ENCODE measurements at places on chromosomes 6 and 20.

DNA sequence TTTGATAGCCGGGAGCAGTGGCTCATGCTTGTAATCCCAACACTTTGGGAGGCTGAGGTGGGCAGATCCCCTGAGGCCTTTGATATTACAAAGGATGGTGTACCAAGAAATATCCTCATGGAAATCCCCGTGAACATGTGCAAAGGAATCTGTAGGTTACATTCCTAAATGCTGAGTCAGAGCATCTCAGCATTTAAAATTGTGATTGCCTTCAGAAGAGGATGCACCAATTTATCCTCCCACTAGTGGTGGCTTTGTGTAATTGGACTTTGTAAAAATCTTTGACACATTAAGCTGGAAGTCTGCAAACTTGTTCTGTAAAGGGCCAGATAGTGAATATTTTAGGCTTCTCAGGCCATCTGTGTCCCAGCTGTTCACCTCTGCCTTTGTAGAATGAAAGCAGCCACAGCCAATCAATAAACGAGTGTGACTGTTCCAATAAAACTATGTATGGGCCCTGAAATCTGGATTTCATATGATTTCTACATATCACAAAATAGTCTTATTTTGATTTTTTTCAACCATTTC, 11.8 kb downstream of the TMEM14B start:
- DNase-seq, result no peak

DNA sequence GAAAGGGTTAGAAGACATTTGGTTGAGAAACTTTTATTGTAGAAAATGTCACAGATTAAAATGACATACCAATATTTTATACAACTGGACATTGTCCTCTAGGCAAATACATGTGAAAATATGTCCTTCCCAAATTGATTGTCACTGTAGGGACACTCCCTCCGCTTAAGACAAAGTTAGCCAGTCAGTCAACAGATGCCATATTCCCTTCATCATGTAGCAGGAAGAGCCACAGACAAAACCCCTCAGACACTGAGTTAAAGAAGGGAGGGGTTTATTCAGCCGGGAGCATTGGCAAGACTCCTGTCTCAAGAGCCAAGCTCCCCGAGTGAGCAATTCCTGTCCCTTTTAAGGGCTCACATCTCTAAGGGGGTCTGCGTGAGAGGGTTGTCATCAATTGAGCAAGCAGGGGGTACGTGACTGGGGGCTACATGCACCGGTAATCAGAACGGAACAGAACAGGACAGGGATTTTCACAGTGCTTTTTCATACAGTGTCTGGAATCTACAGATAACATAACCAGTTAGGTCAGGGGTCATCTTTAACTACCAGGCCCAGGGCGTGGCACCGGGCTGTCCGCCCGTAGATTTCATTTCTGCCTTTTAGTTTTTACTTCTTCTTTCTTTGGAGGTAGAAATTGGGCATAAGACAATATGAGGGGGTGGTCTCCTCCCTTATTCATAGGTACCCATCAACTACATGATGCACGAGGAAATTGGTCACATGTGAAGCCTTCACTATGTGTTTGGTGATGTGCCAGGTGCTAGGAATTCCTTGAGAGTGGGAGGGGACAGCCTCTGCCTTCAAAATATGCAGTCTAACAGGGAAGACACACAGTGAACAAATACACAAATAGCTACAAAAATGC, 155.7 kb upstream of the CDYL start:
- DNase-seq, result no peak

- DNase-seq, result no peak
Measured at GRCh38 chr6:32058511-32058963, 20.3 kb downstream of the CYP21A2 start.

GRCh38 chr6:82176616-82177015, 70.9 kb downstream of the IBTK start:
- DNase-seq, result no peak

DNA sequence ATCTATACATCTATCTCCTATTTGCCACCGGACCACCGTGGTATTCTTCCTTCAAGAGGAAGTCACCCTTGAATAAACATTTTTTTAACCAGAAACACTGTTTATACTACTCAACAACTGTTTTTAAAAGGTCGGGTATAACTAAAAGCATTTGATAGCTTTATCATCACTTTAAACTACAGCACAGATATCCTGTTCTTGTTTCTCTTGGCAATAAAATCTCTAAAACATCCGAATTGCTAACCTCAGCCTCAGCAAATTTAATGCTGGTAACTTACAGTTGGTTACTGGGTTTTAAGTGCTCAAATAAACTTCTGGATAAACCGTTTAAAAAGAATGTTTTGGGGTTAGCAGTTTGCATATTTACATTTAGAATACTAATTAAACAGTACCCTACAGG, 20.4 kb downstream of the ZUP1 start:
- no peak for DNase-seq

GRCh38 chr6:130514712-130515111, 148.9 kb downstream of the TMEM200A start:
- DNase-seq, result no peak

DNA sequence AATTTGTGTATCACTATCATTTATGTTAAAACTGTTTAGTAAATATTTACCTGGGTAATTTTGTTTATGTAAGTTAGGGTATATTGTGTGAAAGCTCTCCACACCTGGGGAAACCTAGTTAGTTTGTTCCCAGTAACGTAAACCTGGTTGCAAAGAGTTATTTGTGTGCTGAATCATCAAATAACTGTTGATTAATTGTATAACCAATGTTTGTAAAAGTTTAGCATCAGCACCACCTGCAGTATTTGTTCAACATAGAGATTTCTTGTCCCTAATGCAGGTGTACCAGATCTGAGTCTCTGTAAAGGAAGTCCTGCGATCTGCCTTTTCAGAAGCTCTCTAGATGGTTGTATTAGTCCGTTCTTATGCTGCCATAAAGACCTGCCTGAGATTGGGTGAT, 440.4 kb downstream of the COL12A1 start:
- no peak for DNase-seq

DNA sequence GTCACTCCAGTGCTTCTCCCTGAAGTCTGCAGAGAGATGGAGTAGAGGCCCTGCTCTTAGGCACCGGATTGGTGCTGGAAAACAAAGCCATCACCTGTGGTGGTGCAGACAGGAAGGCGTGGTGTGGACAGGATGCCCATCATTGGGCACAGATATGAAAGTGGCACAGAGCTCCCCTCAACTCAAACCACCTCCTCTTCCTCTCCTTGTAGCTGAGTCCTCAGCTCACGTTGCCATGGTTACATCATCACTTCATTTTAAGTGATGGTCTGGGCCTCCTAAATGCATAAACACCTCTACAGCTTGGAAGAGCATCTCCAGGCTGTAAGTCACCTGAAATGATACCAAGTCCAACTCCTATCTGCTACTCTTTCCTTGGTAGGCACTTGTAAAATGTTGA, 8.0 kb upstream of the RTF2 start:
- no peak for DNase-seq

- no peak for DNase-seq
Measured at GRCh38 chr20:18263723-18264122, 24.6 kb upstream of the ZNF133 start.

DNA sequence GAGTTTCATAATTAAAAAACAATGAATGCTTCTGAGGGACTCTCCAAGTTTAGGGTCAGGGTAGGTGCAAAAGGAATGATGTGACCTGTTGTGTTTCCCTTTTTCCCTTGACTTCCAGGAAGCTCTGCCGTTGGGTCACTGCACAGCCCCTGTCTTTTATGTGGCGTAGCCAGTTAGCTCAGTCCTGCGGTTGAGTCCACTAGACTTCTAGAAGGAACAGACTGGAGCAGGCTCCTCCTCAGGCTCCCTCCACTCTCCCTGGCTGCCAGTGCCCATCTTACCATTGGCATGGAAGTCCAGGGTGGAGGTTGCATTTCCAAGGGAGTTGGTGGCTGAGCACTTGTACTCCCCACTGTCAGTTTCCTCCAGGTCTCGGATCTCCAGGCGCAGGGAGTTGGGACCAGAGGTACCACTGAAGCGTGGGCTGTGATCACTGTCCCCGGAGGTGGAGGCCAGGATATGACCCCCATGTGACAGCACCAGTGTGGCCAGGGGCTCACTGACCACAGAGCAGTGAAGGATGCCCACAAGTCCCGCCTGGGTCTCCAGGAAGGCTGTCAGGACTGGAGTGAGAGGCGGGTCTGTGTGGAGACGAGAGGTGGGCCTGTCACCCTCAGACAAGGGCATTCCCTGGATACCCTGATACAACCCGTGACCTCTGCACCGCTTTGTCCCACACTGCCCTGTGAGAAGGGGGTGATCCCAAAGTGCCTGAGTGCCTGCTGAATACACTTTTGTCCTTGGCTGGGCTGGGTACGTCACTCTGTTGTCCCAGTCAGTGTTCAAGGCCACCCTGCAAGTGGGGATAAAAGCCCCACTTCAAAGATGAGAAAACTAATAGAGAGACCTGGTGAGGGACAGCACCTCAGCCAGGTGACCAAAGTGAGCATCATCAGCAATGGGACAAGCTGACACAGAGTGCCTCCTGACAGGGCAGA, 11.1 kb downstream of the SIGLEC1 start:
- no peak for DNase-seq

DNA sequence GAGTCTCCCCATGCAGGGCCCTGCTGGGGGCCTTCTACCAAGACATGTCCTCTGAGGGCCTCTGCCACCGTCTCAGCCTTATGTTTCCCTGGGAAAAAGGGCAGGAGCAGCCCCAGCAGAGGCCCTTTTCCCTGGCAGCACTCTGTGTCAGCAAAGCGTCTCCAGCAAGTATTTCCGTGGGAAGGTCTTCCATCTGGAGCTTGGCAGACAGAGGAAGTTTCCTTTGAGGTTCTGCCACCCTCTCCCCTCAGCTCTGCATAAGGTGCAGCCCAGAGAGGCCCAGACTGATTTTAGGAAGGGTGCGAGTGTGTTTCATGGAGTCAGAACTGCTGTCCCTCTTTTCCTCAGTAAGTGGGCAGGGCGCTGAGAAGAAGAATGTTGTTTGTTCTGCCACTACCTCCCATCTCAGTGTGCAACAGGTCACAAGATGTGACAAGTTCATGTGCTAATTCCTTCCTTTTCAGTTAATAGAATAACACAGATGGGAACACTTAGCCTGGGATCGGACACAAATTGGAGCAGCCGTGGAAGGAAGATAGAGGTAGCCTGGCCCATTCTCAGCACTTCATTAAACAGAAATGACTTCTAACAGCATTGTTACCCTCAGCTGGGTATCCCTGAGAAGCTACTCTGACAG, 784.4 kb downstream of the MAFB start:
- DNase-seq, result no peak

DNA sequence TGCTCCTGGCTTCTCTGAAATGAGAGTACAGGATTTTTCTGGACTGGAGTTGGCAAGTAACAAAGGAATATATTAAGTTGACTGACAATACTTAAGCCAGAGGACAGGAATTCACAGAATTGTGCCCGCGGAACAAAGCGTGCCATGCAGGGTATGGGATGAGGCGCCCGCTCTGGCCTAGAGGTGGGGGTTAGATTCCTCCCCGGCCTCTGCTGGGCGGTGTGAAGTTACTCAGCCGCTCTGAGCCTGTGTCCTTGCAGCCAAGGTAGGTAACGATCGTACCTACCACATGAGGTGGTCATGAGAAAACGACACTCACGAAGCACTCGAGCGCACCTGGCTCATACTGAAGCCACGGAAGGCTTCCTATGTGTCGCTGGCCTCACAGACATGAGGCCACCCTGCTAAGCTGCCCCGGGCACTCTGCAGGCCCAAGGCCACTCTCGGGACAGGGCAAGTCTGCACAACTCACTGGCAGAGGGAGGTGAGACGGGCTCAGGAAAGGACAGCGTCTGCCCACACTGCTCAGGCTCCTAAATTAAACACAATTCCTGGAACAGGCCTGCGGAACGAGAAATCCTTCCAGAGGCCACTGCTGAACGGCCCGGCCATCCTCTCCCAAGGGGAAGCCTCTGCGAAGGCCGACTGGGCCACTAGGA, 70.8 kb downstream of the PSMG4 start:
- DNase-seq, result no peak

- no peak for DNase-seq
Measured at GRCh38 chr6:126773112-126773805, 345.2 kb upstream of the RSPO3 start.

DNA sequence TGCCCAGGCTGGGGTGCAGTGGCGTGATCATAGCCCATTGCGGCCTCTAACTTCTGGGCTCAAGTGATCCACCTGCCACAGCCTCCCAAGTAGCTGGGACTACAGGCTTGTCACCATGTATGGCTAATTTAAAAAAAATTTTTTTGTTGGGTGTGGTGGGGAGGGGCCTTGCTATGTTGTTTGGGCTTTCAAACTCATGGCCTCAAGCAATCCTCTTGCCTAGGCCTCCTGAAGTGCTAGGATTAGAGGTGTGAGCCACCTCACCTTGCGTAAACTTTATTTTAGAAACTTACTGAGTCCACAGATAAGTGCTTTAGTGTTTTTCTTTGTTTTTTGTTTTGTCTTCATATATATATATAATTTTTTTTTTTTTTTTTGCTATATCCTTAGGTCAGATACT, 9.1 kb downstream of the SMAP1 start:
- DNase-seq, result no peak

DNA sequence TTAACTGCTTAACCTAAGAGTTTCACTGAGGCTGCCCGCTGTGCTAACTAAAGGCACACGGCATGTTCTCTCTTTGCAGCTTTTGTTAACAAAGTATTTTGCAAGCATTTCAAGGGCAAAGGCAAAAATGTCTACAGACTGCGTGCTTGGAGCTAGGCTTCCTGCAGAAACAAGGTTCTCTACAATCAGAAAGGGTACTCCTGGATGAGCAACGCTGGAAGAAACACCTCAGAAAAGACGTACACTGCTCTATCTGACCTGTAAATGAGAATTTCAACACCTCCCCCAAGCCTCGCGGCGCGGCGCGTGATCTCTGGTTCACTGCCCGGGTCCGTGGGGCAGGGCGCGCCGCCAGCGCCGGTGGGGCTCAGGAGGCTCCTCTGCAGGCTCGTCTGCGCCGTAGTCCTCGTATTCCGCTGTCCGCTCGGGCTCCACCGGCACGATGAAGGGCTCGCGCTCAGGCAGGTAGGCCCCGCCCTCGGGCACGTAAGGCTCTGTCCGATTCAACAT, 120.9 kb downstream of the COL12A1 start:
- DNase-seq, result peak; percentile 49
